KBM-7 (cell line): ENCODE measurements at places on chromosomes 5 and 9.

DNA sequence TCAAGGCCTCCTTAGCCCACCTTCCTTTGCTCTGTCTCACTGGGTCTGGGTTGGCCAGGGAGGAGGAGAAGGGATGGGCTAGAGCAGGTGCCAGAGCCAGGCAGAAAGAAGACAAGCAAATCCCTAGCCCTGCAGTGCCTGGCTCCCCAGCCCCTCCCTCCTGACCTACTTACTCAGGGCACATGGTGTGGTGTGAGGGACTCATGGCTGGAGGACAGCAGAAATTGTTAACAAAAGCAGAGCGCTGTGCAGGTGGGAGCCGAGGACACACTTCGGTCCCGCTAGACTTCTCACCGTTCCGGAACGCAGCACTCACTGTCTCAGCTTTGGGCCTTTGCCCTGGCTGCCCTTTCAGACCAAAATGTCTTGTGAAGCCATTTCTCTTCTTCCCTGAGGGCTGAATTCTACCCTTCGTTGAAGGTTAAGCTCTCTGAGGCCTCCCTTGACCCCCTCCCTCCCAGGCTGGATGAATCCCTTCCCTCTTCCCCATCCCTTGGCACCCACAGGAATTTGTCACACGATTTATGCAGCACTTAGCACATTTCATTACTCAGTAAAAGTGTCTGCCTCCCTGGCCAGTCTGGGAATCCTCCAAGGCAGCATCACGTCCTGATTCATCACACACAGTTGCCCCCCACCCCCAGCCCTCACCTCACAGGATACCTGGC lies 263.9 kb upstream of the TRPC7 start:
- no peak for DNase-seq

DNA sequence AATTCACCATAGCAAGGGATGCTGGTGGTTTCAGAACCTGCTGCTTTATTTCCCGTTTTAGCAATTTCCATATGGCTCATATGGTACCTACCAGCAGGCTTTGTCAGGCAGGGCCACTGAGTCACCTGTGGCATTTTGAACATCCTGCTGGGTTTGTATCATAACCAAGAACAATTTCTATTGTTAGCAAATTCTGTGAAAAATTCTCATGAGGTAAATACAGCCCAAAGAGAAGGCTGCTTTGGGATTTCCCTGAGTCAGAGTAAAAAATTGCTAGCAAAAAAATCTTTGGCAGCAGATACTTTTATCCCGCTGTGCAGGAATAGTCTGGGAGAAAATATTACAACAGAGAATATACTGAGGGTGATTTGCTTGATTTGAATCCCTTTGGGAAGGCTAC lies 52.7 kb downstream of the PRR16 start:
- DNase-seq: no peak

DNA sequence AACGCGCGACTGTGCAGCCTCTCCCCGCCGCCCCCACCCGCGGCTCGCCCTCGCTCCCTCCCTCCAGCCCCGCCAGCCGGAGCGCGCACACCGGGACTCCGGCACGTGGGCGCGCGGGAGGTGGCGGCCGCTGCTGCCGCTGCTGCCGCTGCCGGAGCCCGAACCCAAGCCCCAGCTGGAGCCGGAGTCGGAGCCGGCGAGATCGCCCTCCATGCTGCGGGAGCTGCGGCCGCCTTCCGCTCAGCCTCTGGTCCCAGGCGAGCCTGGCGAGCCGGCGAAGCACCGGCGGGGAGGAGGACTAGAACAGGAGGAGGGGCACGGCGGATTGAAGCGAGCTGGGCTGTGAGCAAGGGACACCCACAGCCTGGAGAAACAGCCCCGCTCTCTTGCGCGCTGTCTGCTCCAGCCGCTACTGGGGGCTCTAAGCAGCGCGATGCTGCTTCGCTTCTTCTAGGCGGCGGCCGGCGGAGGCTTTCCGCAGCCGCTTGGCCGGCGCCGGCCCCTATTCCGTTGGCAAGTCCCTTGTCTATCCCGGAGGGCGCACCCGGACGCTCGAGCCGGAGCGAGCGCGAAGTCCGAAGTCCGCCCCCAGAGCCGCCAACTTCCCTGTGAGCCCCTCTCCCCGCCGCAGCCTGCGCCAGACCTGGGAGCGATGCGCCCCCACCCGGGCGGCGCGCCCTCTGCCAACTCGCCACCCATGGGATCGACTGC lies 598.7 kb upstream of the SGCD start:
- DNase-seq: no peak

GRCh38 chr5:177983763-177984583 lies 12.1 kb downstream of the PROP1 start:
- DNase-seq: no peak

DNA sequence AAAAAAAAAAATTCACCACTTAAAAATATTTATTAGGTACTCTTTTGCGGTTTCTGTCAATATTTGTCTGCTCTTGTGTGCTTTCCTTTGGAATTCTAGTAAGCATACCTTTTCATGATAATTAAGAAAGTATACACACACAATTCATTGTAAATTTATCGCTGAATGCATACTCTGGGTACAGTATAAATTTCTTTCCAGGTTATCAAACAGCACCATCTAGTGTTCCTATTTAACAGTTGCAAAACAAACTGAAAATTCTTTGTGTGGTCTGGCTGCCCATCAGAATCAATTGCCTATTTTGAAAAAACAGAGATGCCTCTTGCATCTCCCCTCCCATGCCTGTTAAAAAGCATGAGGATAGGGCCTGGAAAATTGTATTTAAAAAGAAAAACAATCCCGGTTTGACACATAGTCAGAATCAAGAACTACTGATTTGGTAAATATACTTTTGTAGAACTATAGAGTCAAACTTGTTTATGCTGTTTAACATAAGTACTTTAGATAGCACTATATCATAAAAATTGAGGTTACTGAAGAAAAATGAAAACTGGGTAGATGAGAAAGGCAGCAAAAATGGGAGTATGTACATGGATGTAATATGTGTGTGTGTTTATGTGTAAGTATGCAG lies 16.2 kb downstream of the PGGT1B start:
- DNase-seq: peak; percentile 69

DNA sequence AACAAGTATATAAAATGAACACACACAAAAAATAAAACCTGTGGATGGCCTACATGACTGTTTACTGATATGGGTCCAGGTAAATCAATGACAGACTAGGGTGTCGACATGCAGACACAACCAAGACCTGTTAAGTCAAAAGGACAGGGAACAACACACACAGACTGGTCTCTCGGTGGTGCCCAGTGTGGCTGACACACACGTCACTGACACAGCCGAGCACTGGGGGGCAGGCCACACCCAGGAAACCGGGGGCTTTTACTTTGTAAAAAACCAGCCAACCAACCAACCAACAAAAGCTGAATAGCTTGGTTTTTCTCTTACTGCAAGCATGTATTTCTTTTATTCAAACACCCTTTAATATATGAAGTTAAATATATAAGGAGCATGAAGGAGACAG lies 5.0 kb downstream of the FAM163B start:
- DNase-seq: no peak

- DNase-seq: no peak
Measured at GRCh38 chr5:51465165-51465564, 81.9 kb downstream of the ISL1 start.

- no peak for DNase-seq
Measured at GRCh38 chr5:75142566-75143136, 90.3 kb upstream of the GCNT4 start.

- DNase-seq: no peak
Measured at GRCh38 chr5:4942831-4943178, 197.3 kb upstream of the ADAMTS16 start.

DNA sequence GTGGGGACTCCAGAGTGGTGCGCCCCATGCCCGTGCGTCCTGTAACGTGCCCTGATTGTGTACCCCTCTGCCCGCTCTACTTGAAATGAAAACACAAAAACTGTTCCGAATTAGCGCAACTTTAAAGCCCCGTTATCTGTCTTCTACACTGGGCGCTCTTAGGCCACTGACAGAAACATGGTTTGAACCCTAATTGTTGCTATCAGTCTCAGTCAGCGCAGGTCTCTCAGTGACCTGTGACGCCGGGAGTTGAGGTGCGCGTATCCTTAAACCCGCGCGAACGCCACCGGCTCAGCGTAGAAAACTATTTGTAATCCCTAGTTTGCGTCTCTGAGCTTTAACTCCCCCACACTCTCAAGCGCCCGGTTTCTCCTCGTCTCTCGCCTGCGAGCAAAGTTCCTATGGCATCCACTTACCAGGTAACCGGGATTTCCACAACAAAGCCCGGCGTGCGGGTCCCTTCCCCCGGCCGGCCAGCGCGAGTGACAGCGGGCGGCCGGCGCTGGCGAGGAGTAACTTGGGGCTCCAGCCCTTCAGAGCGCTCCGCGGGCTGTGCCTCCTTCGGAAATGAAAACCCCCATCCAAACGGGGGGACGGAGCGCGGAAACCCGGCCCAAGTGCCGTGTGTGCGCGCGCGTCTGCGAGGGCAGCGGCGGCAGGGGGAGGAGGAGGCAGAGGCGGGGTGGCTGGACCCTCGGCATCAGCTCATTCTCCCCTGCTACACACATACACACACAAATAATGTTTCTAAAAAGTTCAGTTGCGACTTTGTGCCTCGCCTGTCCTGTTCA lies 668 bp downstream of the GLIS3 start:
- DNase-seq: peak; percentile 35

DNA sequence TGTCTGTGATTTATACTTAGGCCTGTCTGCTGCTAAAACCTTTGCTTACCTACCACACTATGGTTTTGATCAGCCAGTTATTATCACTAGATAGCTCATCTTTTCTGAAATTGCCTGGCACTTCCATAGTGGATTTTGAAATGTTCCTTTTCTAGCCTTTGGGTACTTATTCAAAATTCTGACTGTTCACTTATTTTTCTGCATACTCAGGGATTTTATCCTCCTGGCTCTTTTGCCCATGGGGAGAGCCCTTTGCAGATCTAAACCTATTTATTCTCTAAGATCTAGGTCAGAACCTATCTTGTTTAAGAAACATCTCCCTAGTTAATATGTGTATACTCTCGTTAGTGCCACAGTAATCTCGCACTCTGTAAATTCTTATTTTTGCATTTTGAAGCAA lies 103.5 kb upstream of the C9orf72 start:
- DNase-seq: no peak

- DNase-seq: no peak
Measured at GRCh38 chr9:129435988-129436717, 184.7 kb downstream of the C9orf50 start.

DNA sequence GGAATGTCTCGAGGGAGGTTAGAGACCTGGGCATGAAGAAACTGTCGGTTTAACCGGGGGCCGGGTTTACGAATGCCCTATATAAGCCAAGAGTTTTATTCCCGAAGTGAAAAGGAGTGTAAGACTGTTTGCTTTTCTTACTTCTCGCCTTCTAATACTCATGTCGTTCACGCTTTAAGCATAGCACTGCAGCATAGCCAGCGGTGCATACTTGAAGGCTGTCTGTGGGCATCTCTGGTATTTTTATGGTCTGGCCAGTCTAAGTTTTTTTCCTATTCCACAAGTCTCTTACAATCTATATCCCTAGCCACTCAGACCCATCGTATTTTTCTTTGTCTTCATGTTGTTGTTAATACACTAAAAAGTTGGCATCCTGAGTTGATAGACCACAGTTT lies 1.2 kb downstream of the UHRF2 start:
- peak; percentile 29 for DNase-seq

GRCh38 chr9:33227008-33227398 lies 13.0 kb upstream of the SPINK4 start:
- DNase-seq: peak; percentile 92

GRCh38 chr9:7245976-7246580 lies 488.3 kb downstream of the KDM4C start:
- no peak for DNase-seq

DNA sequence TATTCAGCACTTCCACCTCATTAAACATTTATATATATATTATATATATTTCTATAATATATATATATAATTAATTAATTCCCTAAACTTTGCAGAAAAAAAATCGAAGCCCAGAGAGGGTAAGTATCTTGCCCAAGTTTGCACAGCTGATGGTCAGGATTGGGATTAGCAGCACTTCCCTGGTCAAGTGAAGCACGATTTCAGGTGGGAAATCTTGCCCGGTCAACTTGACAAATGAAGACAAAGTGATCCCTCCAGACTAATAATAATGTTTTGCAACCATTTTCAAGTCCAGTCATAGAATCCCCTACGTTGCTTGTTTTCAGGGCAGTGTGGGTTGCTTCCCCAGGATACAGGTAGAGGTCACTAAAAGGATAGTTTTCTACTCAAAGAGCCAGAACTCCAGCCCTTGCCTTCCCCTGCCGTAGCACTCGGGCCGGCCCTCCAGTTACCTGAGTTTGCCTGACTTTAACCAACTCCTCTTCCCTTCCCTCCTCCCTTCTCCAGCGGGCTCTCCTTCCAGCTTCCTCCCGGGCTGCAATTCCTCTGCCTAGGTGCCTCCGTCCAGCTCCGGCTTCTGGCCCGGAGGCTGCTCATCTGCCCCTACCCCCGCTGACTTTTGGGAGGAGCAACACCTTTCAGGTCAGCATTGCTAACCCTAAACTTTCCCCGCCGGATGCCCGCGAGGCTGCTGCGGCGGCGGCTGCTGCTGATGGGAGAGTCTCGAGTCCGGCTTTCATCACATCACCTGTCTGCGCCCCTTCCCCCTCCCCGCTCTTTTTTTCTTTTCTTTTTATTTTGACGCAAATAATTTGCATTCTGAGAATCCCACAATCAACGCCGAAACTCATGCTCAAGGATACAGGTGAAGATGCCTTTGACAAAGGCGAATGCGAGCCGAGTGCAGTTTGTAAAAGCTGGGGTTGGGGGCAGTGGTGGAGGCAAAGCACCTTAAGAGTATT lies 930 bp downstream of the PRLR start:
- no peak for DNase-seq

DNA sequence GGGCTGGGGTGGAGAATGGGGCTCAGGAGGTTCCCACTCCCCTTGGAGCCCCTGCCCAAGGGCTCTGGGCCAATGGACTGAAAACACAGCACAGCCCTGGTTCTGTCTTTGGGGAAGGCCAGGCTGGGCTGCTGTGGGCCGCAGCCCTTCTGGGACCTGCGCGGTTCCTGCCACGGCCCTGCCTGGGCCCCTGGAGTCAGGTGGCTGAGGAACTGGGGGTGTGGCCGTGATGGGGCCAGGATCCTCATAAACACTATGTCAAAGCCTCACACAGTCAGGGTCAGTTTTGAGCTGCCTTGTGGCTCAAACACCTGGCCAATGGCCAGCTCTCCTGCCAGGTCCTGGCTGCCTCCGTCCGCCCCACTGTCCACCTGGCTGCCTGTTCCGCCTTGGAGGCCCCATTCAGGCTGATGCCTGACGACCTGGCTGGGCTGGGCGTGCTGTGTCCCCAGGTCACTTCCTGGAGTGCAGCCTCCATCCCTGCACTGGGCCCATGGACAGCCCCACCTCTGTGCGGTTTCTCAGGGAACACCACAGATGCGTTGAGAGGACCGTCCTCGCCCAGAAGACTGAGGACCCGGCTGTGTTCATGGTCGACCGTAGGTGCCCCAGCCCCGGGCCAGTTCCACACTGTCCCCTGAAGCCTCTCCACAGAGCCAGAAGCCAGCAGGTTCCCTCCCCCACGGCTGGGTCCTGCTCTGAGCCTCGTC lies 27.5 kb downstream of the PAEP start:
- no peak for DNase-seq

DNA sequence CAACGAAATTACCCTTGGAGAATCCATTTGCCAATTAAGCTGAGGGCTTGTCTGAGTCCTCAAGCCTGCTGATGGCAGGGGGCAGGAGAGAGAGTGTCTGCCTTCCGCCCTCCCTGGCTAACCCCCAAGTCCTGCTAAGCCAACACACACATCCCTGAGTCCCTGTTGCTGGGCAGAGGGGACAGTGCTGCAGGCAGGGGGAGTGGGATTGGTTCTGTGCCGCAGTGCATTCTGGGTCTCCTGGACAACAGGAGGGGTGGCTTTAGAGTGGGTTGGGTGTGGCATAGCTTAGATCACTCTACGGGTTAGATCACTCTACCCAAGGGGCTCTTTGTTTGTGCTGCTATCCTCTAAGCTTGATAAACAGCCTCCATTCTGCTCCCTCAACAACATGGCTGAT lies 427.7 kb downstream of the CDK5RAP2 start:
- DNase-seq: no peak

GRCh38 chr9:86250123-86250522 lies 9.3 kb downstream of the C9orf153 start:
- DNase-seq: no peak
